Activated CD4-positive, alpha-beta T cell treated with anti-CD3 and anti-CD28 coated beads, Interleukin-2, amount 50 U/mL, for 48 hours (primary cell): ENCODE measurements at places on chromosomes 7 and 10.
A peak's percentile ranks its signal among the peaks of the same experiment; 100 is the strongest.

GRCh38 chr7:15288741-15289140 is 273.1 kb downstream of the AGMO start:
- DNase-seq = no peak

DNA sequence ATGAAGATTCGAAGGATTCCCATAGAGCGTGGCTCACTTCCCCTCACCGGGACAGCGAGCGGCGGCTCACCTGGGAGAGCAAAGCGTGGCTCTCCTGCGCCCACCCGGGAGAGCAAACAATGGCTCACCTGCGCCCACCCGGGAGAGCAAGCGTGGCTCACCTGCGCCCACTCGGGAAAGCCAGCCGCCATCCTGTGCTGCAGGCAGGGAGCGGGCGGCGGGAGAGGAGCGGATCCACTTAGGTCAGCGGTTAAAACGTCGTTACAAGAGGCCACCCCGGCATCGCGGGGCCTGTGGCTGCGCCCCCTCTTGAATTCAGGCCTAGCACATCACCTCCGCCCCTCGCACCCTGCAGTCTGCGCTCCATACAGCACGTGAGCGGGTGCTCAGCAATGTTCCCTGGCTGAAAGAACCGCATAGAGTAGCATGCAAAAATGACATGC is 461 bp upstream of the FIGNL1 start:
- DNase-seq = no peak

GRCh38 chr10:88493691-88494483 is 89.2 kb downstream of the RNLS start:
- DNase-seq = no peak

DNA sequence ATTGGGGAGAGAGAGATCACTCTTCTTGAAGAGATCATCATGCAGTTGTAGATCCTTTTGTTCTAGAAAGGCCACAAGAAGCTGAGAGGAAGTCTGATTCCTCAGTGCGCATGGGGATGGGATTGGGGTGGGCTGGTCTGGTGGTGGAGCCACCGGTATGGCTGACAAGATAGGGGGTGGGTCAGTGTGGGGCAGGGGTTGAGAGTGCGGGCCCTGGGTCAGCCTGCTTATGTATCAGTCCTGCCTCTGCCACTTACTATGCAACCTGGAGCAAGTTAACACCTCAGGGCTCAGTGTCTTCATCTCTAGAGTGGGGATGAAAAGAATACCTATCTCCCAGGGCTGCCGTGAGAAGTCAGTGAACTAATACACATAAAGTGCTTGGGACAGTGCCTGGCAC is 8.0 kb downstream of the SMARCD3 start:
- DNase-seq = no peak

DNA sequence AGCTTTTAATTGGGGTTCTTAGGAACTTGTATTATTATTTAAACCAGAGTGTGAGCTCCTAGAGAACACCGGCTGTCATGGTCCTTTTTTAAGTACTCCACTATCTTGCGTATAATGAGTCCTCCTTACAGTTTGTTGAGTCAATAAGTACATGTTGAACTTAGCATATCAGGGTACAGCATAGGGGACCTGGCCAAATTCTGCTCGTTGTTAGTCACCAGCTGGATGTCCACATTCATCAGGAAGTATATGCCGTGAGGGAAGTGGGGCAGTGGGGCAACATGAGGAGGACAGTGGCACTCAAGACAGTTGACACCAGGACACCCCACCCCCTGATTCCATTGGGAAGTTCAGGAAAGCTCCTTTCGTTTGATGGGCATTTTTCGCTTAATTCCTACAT is 16.6 kb downstream of the RPP30 start:
- no peak for DNase-seq

GRCh38 chr10:6607182-6607581 is 27.1 kb upstream of the PRKCQ start:
- no peak for DNase-seq

- no peak for DNase-seq
These were observed 192.1 kb downstream of the CELF2 start for GRCh38 chr10:11209830-11210181.

GRCh38 chr10:124418726-124419501 is at the start of gene OAT:
Gene OAT, minus strand, starts transcription at chr10:124418923. Its CDS starts 6,752 bp downstream, at chr10:124412171.
- DNase-seq = peak; percentile 98
